ENCODE measurements at places on chromosomes 12 and 14.

DNA sequence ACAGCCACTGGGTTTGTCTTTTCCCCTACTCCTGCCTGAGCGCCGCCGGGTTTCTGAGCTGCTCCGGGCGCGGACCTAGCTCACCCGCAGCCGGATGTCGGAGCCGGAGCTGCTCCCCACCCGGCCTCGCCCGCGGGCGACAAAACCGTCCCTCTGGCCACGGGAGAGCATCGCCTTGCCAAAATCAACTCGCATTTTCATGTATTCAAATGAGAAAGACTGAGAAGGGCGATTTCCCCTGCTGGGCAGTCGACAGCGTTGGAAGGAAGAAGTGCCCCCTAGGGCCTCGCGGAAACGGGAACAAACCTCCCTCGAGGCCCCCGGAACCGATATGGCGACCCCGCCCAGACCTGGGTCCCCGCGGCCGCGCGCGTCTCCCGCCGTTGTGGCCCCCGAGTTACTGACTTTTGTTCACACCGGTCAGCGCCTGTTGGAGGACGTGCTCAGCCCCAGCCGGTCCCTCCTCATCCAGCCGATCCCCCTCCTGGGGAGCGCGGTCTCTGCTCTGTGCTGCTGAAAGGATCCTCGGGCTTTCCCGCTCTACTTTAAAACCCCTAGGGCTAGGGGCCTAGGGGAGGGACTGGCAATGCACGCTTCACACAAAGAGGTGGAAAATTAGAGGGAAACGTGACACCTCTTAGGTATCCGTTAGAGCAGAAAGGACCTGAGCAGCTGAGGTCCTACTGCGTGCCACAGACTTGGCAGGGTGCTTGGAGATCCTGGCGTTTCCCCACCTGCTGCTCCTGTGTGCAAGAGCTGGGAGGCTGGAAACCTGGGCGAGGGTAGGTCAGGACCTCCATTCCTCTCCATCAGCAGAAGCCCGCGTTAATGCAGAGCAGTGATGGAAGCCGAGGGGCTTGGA is 4.3 kb downstream of the TTC6 start:
- peak; percentile 95 for DNase-seq

DNA sequence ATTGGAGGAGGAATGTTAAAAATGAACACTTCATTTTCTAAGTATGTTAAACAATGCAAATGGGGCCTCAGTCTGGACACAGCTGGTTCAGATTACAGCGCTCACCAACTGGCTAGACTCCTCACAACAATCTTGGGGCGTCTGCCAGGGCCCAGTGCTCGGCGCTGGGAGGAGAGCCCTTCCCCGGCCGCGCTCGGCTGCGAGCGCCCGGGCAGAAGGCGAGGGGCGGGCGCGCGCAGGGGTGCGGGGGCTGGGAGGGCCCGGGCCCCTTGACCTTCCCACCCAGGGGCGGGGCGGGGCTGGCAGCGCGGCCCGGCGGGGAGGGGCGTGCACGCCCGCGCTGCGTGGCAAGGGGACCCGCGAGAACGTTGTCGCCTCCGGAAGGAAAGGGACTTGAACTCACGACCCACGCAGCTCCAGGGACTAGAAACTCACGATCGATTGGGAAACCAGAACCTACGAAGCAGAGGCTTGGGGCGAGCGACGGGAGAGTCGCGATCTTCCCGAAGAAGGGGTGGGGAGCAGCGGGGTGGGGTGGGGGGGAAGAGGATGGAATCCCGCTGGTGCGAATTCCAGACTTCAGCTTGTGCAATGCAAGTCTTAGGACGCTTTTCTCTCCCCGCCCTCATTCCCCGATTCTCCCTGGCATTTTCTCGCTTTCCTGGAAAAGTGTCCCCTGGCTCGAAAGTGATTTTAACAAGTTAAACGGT is at the start of gene FBLN5:
Gene FBLN5 (minus strand): TSS at position 220 of the 710 bp plus-strand sequence. CDS start 465 bp downstream, outside the sequence.
- DNase-seq = peak; percentile 45

DNA sequence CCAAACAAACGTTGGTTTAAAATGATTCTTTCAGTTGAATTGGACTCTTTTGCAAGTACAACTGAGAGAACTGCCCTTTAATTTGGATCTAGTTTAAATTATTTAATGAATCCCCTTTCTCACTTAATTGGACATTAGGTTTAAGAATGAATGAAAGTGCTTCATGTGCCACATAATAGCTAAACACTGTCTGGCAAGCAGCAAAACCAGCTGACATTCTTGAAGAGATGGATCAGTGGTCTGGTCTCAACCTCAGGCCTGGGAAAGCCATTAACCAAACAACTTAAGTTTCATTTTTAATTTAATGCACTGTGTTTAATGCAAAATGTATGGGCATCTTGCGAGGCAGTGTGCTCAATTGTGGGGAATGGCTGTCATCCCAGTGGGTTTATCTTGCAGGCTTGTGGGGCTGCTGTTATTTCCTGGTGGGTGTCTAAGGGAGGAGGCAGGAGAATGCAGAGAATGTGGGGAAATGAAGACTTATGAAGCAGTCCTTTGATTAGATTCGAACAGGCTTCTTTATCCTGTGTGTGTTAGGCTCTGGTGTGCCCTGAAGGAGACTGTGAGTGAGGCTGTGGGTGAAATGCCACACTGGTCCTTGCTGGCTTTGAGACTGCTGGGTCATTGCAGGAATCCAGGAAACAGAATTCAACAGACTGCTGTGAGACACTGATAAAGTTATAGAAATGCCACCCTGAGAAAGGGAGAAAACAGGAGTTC is 144.1 kb upstream of the PELI2 start:
- DNase-seq = no peak

DNA sequence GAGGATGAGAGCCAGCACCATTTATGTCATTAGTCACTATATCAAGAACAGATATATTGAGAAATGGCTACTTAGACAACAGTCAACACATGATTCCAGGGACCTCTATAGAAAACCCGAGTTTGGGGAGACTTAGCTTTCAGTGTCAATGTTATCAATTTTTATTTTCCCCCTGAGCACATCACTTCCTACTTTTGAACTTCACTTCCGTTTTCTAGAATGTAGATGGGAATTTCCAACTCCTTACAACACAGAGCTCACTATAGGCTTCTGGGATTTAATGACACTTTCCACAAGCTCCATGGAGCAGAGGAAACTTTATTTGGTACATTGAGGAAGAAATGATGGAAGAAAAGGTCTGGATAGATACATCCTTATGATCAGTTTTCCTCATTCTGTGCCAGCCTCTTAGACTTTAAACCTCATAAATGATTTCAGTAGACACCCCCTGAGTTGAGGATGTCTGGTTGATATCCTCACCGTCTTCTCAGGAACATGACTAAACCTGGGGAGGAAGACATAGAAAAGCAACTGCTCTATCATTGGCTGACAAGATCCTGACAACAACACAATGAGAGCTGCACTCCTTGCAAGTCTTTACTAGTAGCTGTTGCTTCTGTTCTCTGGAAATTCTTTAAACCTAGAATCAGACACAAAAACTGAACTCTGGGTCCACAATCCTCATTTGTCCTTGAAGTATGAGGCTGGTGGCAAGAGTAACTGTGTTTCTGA is 449.4 kb upstream of the OR4E1 start:
- no peak for DNase-seq

GRCh38 chr12:116006141-116006540 is 271.4 kb downstream of the MED13L start:
- DNase-seq = no peak

- no peak for DNase-seq
Observed at GRCh38 chr12:54368025-54368708, 3.9 kb upstream of the GPR84 start.

DNA sequence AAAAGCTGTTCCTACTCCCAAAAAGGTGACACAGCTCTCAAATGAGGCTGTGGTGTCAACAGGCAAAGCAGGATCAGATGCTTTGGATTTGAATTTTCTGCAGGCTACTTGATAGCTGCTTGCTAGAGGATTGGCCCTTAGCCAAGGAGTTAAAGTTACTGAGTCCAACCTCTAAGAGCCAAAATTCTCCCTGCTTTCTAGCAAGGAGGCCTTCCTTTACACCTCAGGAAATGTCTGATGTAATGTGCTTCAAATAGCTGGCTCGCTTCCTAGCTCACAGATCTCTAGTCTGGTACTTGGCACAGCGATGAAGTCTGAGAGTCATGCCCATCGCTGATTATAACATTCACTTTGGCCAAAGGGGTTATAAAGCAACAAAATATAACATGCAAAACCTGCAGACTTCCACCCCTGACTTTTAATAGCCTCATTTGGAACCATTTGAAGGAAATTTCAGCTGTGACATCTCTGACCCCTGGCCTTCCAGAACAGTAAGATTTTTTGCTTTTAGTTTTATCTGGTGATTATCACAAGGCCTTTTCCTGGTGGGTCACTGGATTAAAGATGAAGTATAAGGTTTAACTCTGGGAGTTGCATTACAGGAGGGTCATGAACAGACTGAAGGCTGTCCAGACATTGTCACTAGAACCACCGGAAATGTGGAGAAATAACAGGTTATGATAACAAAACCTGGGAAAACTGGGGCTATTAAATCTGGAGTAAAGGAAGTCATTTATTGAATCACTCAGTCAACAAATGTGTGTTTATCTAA is 189.7 kb downstream of the EPS8 start:
- peak; percentile 9 for DNase-seq

Data from NCI-H526 (cell line).